ENCODE measurements at places on chromosomes 12 and 14. TPM values are rescaled to one million over a fixed set of nuclear protein-coding genes. Genes with fewer than 3 reads are reported as not detected.
A peak's percentile ranks its signal among the peaks of the same experiment; 100 is the strongest.

Gene CAMKK2
- total RNA-seq: 26.2 TPM

Gene APOF
- not detected for total RNA-seq

Gene GPN3
- total RNA-seq: 37.7 TPM

GRCh38 chr14:61460718-61461611, 139.6 kb downstream of the PRKCH start:
- DNase-seq: no peak

DNA sequence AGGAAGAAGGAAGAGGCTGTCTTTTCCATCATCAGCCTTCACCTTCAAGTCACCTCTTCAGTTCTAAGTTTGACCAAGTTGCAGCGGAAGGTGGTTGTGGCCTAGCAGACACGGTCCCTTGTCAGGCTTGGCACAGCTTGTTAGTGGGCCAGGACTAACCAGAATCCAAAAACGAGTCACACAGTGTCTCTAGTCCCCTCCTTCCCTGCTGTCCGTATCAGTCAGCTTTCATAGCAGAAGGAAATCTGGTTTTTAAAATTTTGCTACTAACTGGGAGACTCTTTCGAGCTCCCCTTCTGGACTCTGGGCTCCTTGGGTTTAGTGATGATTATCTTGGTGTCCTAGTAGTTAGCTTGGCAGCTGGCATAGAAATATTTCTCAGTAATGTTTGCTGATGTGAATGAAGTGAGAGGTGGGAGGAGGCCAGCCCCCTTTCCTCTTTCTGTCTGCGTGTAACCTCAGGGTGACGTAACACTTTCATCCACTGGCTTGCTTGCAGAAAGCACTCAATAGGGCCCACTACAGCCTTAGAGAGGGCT, 3.8 kb downstream of the ETV6 start:
- no peak for DNase-seq

Gene XPOT
- total RNA-seq: 77.2 TPM

GRCh38 chr14:100827101-100828021, 1.4 kb downstream of the MEG3 start:
- DNase-seq: no peak

DNA sequence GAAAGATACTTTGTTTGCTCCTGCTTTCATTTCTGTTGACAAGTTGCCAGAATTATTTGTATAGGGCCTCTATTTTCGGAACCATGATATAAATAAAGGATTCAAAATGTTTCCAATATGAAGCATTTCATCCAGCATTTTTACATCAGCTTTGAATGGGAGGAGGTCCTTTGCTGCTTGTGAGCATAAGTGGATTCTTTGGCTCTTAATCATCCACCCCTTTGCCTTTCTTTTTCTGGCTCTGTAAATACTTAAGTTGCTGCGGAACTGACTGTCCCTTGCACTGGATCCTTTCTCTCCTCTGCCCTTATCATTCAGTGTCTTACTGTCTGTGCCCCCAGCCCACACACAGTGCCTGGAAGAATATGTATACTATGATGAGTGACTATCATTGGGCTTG, 357.3 kb upstream of the RGS6 start:
- DNase-seq: peak; percentile 17

DNA sequence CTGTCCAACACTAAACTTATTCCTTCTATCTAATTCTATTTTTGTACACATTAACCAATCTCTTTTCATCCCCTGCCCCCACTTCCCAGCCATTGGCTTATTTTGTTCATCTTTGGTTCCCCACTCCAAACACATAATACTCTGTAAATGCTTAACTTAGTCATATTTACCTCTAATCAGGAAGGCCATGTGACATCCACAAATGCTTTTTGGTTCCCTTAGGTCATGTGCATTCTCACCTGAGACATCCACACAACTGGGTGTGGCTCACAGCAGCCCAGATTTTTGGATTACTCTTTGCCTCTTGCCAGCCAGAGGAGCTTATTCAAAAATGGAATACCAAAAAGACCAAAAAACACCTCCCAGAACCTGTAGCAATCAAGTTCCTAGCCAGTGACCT, 28.4 kb downstream of the ARL1 start:
- no peak for DNase-seq

DNA sequence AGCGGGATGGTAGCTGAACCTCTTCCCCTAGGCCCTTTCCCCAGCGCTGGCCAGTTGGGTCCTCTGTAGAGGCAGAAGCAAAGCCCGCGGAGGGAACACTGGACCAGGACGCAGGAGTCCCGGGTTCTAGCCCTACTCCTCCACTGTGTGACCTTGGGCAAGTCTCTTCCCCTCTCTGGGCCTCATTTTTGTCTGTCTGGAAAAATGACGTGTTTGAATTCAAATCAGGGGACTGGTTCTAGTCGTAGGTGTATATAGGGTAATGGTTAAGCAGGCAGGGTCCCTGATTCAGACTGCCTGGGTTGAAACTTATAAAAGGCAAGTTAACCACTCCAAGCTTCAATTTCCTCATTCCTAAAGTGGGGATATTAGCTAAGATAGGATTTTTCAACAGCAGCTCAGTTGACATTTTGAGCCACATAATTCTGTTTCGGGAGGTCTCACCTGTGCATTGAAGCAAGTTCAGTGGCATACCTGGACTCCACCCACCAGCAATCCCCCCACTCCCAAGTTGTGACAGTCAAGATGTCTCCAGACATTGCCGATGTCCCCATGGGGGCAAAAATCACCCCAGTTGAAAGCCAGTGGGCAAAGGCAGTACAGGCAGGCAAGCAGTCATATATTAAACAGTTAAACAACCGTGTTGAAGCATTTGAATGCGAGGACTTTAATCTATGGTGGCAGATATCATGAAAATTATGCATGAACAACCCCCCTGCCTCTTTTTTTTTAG, 899 bp downstream of the TPCN1 start:
- DNase-seq: no peak

Gene CBLN3
- 1.8 TPM for total RNA-seq

Gene CFAP251
- 1.7 TPM for total RNA-seq

GRCh38 chr12:121942145-121942718, 23.8 kb downstream of the CFAP251 start:
- DNase-seq: no peak

- no peak for DNase-seq
Measured at GRCh38 chr12:130016194-130016593, 112.4 kb upstream of the TMEM132D start.

Measured in pulmonary artery endothelial cell (primary cell).